Right hindlimb (tissue), 1 donor: ENCODE measurements at places on chromosomes 5 and 9.

DNA sequence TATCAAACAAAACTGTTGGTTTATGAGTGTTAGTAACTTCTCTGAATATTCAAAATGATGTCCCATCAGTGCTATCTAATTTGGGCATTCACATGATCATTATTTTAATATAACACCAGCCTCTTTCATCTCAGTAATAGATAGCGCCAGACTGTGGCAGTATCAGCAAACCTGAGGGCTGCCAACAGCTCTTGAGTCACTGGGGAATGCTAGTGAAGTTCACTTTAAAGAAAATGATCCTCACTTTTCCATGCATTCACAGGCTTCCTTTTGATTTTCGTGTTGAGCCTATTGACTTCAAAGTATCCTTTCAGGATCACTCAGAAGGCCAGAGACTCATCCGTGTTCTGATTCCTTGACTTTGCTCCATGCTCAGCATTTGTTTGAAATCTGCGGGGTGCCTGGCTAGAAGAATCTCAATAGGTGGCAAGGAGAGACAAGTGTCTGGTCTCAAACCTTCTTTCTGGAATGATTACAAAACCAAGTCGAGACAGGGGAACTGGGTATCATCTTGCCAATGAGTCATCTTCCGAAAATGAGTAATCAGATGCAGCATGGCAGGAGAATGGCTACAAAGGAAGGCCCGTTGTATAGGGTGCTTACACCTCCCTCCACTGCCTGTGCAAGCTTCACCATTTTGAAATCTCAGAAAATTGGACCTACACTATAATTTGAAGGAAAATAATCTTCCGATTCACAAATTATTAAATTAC, 509.1 kb downstream of the RASEF start:
- DNase-seq, result no peak

- DNase-seq, result no peak
Measured at GRCh38 chr5:24535646-24536045, 109.1 kb downstream of the CDH10 start.

DNA sequence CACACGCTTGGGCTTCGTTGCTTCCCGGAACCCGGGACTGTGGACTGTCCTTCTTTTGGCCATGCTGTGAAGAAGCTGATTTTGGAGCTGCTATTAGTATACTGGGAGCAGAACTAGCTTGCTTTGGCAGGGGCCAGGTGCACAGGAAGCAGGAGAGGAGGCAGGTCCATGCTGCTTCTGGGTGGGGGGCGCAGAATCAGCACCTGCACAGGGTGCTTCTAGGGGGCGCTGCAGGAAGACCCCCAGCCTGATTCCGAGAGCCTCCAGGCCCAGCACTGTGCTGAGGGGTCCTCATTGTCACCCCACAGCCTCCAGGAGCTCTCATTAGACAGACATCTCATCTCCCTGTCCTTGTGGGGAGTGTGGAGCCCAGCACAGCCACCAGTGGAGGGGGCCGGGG, 252.6 kb upstream of the IRX4 start:
- no peak for DNase-seq

- DNase-seq, result no peak
Measured at GRCh38 chr9:107868186-107868585, 378.6 kb upstream of the KLF4 start.

DNA sequence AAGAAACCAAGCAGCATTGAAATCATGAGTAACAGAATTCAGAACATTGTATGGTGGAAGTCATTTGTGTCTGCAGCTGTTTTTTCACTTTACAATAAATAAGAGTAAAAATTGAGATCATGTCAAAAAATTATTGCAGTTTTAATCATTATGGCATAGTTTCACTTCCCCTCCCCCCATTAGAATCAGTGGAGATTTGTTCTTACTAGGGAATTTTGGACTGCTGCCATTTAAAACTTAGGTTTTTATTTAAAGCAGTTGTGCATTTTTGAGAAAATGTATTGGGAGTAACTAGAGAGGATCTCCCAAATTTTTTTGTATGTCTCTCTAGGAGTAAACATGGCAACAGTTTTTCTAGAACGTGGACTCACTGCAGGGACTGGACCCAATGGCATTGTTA, 20.4 kb downstream of the GTF3C4 start:
- DNase-seq, result no peak

GRCh38 chr9:21056931-21057330, 20.8 kb downstream of the IFNB1 start:
- no peak for DNase-seq

DNA sequence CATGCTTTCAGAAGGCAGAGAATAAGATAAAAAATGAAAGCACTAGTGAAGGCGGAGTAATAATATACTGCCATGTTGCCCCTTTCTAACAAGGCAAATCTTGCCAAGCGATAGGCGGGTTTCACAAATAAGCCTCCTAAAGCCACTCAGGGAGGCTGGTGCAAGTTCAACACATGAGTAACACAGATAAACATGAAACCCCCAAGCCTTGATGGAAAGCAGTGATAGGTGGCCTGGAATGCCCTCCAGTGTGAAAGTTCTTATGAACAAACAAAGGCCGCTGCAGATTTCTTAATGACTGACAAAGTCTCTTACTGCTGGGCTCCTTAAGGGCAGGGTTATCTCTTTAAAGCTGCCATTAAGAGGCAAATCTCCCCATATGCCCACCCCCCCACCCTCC, 154.7 kb downstream of the ZDHHC21 start:
- no peak for DNase-seq

DNA sequence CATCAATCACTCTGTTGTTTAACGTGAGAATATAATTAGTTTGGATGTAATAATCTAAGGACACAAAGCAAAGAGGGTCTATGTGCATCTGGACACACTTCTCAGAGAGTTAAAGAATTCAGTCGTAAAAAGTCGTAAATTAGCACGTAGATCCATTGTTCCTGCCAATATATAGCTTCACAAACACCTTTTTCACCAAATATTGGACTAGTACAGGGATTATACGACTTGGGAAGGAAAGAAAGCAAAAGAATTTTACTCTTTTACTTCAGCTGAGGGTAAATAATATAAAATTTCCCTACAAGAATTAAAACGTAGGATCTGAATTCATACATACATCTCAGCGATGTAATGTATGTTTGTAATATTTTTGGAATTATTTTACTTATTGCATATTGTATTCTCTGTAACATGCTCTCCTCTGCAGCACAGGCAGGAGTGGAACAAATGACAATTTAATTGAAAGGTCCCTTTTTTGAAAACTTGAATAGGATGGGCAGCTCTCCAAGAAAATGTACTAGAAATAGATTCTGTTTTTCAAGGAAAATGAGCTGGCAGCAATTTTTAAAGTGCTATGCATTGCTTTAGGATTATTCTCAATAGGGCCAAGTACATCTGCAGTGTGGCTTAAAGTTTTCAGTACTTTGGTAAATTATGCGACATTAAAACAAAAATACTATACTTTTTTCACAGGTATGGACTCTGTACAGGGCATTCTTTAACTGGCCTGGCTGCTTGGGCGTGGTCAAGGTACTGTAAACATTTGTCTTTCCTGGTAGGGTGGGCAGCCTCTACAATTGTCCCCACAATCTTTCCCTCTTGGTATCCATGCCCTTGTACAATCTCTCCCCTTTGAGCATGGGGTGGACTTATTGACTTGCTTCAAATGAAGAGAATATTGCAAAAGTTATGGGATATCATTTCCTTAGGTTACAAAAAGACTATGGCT, 39.7 kb upstream of the HSD17B4 start:
- DNase-seq, result no peak

- no peak for DNase-seq
Measured at GRCh38 chr5:1040571-1040970, 32.0 kb downstream of the NKD2 start.

DNA sequence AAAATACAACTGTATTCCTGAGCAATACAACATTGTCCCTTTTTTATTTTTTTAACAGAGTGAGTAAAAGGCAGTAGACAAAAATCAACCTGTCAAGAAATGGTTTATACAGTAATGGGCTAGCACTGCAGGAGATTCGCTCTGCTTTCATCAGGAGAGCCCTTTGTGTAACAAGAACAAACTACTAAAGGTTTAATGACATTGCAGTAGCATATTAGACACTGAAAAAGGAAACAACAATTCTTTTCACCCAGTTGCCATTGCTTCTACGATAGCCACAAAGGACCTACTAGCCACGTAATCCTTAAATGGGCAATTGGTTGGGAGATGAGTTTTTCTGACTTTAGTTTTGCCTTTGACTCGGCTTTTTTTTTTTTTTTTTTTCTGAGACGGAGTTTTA, 319.8 kb upstream of the TRPM3 start:
- DNase-seq, result no peak

GRCh38 chr5:68593211-68593671, 377.7 kb downstream of the PIK3R1 start:
- no peak for DNase-seq

GRCh38 chr5:16791036-16791705, 144.9 kb downstream of the MYO10 start:
- no peak for DNase-seq

DNA sequence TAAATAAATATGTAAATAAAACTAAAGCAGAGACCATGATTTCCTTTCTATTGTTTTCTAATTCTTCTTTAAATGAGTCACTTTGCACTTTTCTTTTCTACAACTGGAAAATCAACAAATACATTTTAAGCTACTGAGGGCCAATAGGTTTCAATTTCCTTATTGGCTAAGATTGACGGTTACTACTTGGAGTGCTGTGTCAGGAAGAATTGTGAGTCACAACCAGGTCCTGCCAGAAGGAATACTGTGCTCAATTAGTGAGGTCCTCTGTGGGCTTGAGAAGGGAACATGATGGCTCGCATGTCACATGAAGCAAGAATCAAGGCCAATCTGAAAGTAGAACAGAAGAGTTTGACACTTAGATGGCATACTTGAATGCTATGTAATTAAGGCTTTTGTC, 110.8 kb downstream of the HMHB1 start:
- DNase-seq, result no peak

DNA sequence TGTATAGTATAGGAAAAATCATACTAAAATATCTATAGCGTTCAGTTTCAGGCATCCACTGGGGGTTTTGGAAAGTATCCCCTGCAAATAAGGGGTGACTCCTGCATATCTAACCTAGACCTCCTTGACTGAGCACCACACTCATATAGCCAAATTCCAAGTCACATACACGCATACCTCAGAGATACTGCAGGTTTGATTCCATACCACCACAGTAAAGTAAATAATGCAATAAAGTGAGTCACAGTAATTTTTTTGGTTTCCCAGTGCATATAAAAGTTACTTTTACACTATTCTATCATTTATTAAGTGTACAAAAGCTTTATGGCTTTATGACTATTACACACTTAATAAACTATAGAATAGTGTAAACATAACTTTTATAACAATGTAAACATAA, 151.3 kb downstream of the CCDC192 start:
- DNase-seq, result no peak

GRCh38 chr9:110728058-110728457, 59.5 kb downstream of the MUSK start:
- DNase-seq, result no peak

DNA sequence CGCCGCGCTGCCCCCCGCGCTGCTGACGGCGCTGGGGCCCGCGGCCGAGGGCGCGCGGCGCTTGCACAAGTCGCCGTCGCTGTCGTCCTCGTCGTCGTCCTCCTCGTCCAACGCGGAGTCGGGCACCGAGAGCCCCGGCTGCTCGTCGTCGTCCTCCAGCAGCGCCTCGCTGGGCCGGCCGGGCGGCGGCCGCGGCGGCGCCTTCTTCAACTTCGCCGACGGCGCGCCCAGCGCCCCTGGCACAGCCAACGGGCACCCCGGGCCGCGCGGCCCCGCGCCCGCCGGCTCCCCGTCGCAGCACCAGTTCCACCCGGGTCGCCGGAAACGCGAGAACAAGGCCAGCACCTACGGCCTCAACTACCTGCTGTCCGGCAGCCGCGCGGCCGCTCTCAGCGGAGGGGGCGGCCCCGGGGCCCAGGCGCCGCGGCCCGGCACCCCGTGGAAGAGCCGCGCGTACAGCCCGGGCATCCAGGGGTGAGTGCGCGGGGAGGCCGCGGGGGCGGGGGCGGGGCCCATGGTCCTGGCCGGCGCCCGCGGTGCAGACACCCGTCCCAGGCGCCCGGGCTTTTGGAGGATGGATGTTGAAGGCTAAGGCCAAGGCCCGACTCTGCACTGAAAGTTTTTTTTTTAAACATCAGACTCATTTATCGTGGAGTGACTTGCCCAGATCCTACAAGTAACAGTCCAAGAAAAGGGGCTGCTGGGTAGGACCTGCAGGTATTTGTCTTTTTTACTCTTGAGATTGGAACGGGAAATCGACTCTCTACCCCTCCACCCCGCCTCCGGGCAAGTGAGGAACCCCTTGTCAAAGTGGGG, 1.2 kb downstream of the TENT4A start:
- DNase-seq, result no peak

DNA sequence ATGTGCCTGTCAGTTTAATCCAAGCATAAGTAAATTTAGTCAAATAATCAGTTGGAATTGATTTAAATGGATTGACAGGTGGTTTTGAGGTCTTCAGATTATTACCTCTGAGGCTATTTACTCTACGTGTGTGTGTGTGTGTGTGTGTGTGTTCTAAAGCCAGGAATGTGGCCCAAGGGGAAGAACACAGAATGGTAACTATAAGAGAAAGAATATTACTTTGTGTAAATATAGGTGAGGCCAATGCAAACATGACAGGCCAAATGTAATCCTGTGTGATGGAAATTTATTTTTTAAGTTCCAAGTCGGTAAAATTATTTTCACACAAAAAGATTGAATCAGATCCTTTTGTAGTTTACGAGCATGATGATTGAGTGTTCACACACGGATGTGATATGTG, 390.0 kb downstream of the PLK2 start:
- no peak for DNase-seq

GRCh38 chr5:60993425-60993824, 48.4 kb downstream of the NDUFAF2 start:
- DNase-seq, result no peak

- no peak for DNase-seq
Measured at GRCh38 chr9:118177241-118177640, 473.0 kb downstream of the TLR4 start.

DNA sequence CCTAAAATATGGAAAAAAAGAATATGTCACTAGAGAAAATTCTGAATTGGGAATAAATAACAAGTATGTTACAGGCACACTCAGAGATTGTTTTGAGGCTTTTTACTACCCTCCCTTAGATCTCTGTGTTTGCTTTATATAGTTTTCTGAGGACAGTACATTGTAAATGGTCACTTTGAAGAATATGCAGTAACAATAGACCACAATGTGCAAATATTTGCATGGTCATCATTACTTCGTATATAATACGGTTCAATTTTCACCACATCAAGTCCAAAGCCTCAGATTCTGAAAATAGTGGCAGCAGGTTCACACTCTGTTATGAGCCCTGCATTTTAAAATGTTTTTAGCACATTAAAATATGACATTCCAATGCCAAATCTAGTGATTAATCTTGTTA, 238.6 kb downstream of the ADAMTS6 start:
- no peak for DNase-seq
